ENCODE measurements at places on chromosomes 16 and 17.

GRCh38 chr17:80921741-80922579 lies 69.7 kb upstream of the CHMP6 start:
- DNase-seq = no peak

DNA sequence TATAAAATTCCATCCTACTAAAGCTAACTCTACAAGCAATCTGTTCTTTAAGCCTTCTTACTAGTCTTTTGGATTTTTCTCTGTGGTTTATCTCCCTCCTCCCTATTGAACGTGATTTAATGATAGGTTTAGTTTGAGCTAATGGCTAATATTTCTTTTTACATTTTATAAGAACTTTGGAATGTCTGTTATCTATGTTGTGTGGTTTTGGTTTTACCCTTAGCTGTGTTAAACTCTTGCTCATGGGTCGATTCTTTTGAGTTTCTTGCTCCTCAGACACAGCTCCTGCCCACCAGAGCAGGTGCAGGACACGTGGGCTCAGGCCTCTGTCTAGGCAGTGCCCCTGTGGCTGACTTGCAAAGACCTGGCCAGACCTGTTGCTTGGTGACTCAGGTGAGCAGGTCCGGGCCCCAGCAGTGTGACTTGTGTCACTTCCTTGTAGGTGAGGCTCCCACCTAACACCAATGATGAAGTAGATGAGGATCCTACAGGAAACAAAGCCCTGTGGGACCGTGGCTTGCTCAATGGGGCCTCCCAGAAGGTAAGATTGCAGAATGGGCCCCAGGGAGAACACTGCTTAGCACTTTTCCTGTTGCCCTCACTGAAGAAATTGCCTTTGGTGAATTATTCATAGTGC lies 45.1 kb downstream of the SF3B3 start:
- DNase-seq = no peak

GRCh38 chr17:12917399-12917798 lies 100.4 kb downstream of the ELAC2 start:
- no peak for DNase-seq

- no peak for DNase-seq
These were observed 133.1 kb downstream of the ANKRD11 start for GRCh38 chr16:89357055-89357816.

GRCh38 chr17:33684735-33685134 lies 391.6 kb upstream of the ASIC2 start:
- DNase-seq = no peak

All from endothelial cell of umbilical vein (primary cell).